ENCODE measurements at places on chromosomes 6 and 20.

- DNase-seq: no peak
Measured at GRCh38 chr6:143241911-143242310, 181.2 kb downstream of the AIG1 start.

- DNase-seq: no peak
Measured at GRCh38 chr6:96925290-96925687, 761 bp downstream of the KLHL32 start.

GRCh38 chr20:2217857-2218539, 77.8 kb upstream of the TGM3 start:
- DNase-seq: no peak

DNA sequence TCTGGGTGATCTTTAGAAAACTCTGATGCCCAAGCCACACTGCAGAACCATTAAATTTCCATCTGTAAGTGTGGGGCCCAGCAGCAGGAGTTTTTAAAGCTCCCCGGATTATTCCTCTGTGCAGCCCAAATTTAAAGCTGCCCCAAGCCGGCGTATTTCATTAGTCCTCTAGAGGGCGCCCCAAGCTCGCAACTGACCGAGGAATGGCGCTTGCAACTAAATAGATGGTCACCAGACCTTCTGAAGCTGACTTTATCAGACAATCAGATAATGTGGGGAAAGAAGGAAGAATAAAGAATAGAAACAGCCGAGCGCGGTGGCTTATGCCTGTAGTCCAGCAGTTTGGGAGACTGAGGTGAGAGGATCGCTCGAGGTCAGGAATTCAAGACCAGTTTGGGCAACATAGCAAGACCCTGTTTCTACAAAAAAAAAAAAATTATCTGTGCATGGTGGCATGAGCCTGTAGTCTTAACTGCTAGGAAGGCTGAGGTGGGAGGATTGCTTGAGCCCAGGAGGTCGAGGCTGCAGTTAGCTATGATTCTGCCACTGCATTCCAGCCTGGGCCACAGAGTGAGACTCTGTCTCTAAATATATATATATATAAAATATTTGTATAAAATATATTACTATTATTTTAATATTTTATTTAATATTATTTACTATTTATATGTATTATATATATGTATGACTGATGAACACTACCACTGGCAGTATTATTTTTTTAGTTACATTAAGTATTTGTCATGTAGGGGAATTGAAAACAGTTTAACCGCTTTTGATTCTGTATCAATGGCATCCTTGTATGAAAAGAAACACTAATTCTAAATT, 56.0 kb downstream of the OTOR start:
- no peak for DNase-seq

- no peak for DNase-seq
Measured at GRCh38 chr6:98576791-98577190, 257.6 kb upstream of the POU3F2 start.

- no peak for DNase-seq
Measured at GRCh38 chr6:78670802-78671201, 196.5 kb upstream of the IRAK1BP1 start.

DNA sequence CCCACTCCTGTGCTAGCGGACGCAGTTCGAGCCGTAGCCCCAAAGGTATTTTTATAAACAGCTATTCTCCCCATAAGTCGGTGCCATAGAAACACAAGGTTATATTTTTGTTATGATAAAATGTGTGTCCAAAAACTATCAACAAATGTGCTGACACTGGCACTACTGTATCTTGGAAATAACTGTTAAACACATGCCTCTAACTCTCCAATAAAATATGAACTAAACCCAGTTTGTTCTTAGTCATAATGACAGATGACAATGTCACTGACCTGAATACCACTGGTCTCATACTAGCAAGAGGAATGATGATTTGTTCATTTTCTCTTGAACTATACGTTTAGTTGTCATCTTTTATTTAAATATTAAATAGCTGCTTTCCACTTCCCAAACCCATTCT, 51.4 kb upstream of the NUP153 start:
- DNase-seq: no peak

DNA sequence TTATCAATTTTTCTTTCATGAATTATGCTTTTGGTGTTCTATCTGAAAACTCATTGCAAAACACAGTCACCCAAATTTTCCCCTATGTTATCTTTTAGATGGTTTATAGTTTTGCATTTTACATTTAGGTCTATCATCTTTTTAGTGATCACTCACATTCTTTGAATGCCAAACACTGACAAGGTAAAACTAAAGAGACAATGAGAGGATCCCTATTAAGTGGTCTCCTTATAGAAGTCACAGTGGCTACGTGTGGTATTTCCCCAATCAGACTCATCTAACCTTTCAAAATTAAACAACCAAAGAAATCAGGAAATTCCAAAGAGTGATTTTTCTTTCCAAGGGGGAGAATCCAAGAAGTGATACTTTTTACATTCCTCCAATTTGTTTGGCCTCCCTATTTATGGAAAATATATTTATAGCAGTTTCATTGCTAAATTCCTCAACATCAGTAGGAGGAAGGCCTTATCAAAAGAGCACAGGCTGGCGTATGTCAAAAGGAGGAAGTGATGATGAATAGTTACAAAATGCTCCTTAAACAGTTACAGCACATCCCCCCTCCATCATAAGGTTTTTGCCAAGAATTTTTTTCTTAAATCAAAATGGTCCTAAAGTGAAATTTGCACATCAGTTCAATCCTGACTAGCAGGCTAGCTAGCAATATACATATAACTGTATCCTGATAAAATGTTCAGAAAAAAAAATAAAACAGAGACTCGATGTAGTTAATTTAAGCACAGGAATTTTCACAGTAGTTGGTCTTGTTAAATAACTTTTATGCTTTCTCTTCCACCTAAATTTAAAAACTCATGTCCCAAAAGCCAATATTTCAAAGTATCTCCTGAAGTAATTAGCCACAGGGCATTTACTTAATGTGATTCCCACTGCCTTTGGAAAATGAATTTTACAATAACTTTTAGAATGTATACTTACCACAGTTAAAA, 76.2 kb upstream of the IPCEF1 start:
- DNase-seq: no peak

DNA sequence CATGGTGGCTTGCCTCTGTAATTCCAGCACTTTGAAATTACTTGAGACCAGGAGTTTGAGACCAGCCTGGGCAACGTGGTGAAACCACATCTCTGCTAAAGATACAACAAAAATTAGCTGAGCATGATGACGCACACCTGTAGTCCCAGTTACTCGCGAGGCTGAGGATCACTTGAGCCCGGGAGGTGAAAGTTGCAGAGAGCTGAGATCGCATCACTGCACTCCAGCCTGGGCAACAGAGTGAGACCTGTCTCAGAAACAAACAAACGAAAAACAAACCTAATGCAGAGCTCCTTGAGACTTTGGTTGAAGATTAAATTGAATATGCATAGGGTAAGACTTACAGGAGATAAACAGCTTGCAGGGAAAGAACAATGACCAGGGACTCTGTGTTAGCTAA, 80.8 kb downstream of the SCAF8 start:
- no peak for DNase-seq

GRCh38 chr6:140697585-140697984, 1323.1 kb upstream of the CITED2 start:
- no peak for DNase-seq

Measured in activated CD4-positive, CD25-positive, alpha-beta regulatory T cell (primary cell).